ENCODE measurements at places on chromosomes 16 and 17. TPM values are rescaled to one million over a fixed set of nuclear protein-coding genes. Genes with fewer than 3 reads are reported as not detected.

- H3K4me1 ChIP-seq: peaks cover 33% of the 10 kb centered on the region
- H3K36me3 ChIP-seq: peaks cover 10% of the 10 kb centered on the region
Measured at GRCh38 chr16:1610071-1610898, 1.6 kb downstream of the IFT140 start.

GRCh38 chr17:70053241-70054234, 21.5 kb upstream of the KCNJ16 start:
- H3K4me3 ChIP-seq: peak overlapping the region; percentile 9
- no peaks in the 10 kb centered on the region for H3K36me3 ChIP-seq
- peak overlapping the region; percentile 69 for H3K27ac ChIP-seq
- H3K27me3 ChIP-seq: no peaks in the 10 kb centered on the region

- H3K27ac ChIP-seq: peak overlapping the region; percentile 82
- no peaks in the 10 kb centered on the region for H3K36me3 ChIP-seq
- no peak overlapping the region for H3K4me3 ChIP-seq
- H3K27me3 ChIP-seq: no peaks in the 10 kb centered on the region
Measured at GRCh38 chr17:32834104-32834503, 42.8 kb downstream of the MYO1D start.

GRCh38 chr17:46003907-46004748, 5.1 kb downstream of the STH start:
- H3K36me3 ChIP-seq: no peaks in the 10 kb centered on the region
- H3K4me3 ChIP-seq: no peak overlapping the region

The PRKCB gene
- total RNA-seq: 2.0 TPM

The SLC12A3 gene
- not detected for total RNA-seq

GRCh38 chr16:48409839-48410632, 24.8 kb upstream of the SIAH1 start:
- DNase-seq: peak; percentile 76
- no peaks in the 10 kb centered on the region for H3K27me3 ChIP-seq
- peak overlapping the region; percentile 87 for H3K27ac ChIP-seq
- H3K4me1 ChIP-seq: peaks cover 57% of the 10 kb centered on the region
- H3K36me3 ChIP-seq: no peaks in the 10 kb centered on the region

DNA sequence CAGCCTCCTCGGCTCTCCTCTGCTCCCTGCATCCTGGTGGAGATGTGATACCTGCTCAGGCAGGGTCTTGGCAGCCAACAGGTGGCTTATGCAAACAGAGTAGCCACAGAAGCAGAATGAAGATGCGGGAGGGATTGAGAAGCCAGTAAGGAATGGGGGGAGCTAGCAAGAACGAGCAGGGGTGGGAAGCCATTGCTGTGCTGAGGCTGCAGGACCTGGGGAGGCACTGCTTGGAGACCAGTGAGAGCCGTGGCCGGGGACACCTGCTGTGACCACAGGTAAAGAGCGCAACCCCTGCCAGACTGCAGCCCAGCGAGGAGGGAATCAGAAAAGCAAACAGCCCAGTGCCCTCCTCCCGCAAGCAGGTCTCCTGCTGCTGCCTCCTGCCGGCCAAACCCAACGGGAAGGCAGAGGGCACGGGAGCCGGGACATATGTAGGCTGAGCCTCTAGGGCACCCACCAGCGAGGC, 14.7 kb downstream of the AIPL1 start:
- H3K27ac ChIP-seq: no peak overlapping the region
- DNase-seq: no peak
- no peaks in the 10 kb centered on the region for H3K36me3 ChIP-seq
- H3K27me3 ChIP-seq: no peaks in the 10 kb centered on the region

- no peaks in the 10 kb centered on the region for H3K27me3 ChIP-seq
- peaks cover 77% of the 10 kb centered on the region for H3K4me1 ChIP-seq
- no peak overlapping the region for H3K27ac ChIP-seq
- H3K36me3 ChIP-seq: no peaks in the 10 kb centered on the region
- no peak overlapping the region for H3K4me3 ChIP-seq
Measured at GRCh38 chr17:81406117-81406953, 11.1 kb downstream of the BAHCC1 start.

The MTHFSD gene
- total RNA-seq: 27.4 TPM

The PFN1 gene
- total RNA-seq: 228 TPM
